Aorta (tissue), 5 donors: ENCODE measurements at places on chromosomes 11 and 22.

DNA sequence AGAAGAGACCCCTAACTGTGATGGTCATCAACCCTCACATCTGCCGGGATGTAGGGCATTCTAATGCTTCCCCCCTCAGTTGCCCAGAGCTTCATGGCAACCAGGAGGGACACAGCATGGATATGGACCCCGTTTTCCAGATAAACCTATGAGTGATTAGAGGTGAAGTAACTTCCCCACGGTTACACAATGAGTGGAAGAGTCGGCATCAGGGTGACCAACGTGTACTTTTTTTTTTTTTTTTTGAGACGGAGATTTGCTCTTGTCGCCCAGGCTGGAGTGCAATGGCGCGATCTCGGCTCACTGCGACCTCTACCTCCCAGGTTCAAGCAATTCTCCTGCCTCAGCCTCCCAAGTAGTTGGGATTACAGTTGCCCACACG lies 25.0 kb downstream of the TXN2 start:
- no peaks in the 10 kb centered on the region for H3K27me3 ChIP-seq
- no peaks in the 10 kb centered on the region for H3K4me1 ChIP-seq
- H3K27ac ChIP-seq = no peak overlapping the region
- no peak for DNase-seq
- no peak overlapping the region for H3K4me3 ChIP-seq

DNA sequence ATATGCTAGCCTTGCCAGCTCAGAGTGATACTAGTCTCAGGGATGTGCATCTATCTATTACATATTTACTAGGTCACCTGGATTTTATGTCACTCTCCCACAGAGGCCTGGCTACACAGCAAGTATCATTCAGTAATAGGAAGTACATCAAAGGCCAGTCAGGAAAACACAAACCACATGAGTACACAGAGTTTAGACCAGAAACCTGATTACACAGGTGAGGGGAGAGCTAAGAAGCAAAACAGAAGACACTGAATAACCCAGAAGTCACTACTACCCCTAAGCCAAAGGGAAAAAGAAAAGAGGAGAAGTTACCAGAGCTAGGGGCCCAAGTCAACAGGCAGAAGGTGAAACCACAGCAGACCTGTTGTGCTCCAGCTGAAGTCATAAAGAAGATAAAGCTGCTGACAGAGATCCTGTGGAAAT lies 13.3 kb downstream of the LPXN start:
- peaks cover 6% of the 10 kb centered on the region for H3K4me1 ChIP-seq
- peak overlapping the region; percentile 74 for H3K27ac ChIP-seq
- no peak overlapping the region for H3K4me3 ChIP-seq
- H3K36me3 ChIP-seq = no peaks in the 10 kb centered on the region

DNA sequence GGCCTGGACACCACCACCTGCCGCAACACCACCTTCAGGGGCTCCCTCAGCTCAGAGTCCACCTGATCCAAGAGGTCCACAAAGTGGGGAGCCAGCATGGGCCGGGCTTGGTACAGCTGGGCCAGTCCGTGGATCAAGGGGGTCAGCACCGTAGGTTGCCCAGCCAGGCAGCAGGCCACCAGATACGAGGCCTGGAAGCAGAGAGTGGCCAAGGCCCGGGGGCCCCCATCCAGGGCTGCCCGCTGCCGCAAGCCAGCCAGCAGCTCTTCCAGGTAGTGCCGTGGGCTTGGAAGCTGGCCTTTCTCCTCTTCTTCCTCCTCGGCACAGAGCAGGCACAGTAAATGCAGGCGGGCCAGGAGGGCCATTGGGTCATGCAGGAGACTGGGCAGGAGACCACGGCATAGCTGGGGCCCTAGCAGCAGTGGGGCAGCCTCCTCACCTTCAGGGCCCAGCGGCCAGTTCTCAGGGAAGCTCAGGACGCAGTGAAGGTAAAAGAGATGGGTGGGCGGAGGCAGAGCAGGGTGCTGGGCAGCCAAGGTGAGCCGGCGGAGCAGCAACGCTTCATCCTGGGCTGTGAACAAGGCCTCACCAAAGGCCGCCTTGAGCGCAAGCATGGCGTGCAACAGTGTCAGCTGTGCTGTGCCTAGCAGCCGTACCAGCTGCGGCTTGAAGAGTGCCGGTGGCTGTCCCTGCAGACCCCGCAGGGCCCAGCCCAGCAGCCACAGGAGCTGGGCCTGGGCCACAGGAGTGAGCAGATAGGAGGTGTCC lies 1.7 kb downstream of the AP5B1 start:
- no peaks in the 10 kb centered on the region for H3K4me1 ChIP-seq
- H3K4me3 ChIP-seq = no peak overlapping the region
- DNase-seq = no peak
- peaks cover 4% of the 10 kb centered on the region for H3K36me3 ChIP-seq

GRCh38 chr11:110124605-110125004 lies 31.4 kb downstream of the ZC3H12C start:
- no peaks in the 10 kb centered on the region for H3K4me1 ChIP-seq
- H3K27me3 ChIP-seq = no peaks in the 10 kb centered on the region
- DNase-seq = no peak
- no peak overlapping the region for H3K4me3 ChIP-seq
- H3K27ac ChIP-seq = no peak overlapping the region
- H3K36me3 ChIP-seq = no peaks in the 10 kb centered on the region

GRCh38 chr11:118370774-118371173 lies 11.4 kb downstream of the UBE4A start:
- H3K27ac ChIP-seq = no peak overlapping the region
- H3K27me3 ChIP-seq = no peaks in the 10 kb centered on the region
- no peaks in the 10 kb centered on the region for H3K4me1 ChIP-seq
- no peak for DNase-seq

DNA sequence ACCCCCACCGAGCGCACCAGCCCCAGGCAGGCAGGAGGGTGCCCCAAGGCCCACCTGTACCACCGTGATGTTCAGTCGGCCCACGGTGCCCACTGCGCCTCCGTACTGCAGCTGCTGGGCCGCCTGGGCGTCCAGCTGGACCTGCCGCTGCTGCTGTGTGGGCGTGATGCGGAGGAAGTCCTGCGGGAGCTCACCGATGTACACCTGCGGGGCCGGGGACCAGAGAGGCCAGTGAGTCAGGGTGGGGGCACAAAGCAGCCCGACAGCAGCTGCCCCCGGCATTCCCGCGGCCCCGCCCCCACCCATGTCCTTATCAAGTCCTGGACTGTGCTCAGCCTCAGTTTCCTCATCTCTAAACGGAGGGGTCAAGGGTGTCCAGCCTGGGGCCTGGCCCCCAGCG lies 13.8 kb downstream of the TOLLIP start:
- DNase-seq = no peak
- H3K4me3 ChIP-seq = no peak overlapping the region
- no peaks in the 10 kb centered on the region for H3K4me1 ChIP-seq
- H3K27me3 ChIP-seq = no peaks in the 10 kb centered on the region
- no peak overlapping the region for H3K27ac ChIP-seq

GRCh38 chr22:46245511-46245910 lies 4.6 kb downstream of the CDPF1 start:
- H3K4me1 ChIP-seq = no peaks in the 10 kb centered on the region
- no peak overlapping the region for H3K4me3 ChIP-seq
- no peaks in the 10 kb centered on the region for H3K27me3 ChIP-seq
- DNase-seq = peak; percentile 74
- no peak overlapping the region for H3K27ac ChIP-seq

GRCh38 chr11:122149202-122149601 lies 33.2 kb upstream of the BLID start:
- no peak overlapping the region for H3K27ac ChIP-seq
- no peak for DNase-seq
- no peaks in the 10 kb centered on the region for H3K36me3 ChIP-seq
- H3K4me1 ChIP-seq = peaks cover 3% of the 10 kb centered on the region

GRCh38 chr11:132623511-132623910 lies 908.8 kb downstream of the OPCML start:
- H3K4me3 ChIP-seq = no peak overlapping the region
- no peak overlapping the region for H3K27ac ChIP-seq
- no peak for DNase-seq
- H3K36me3 ChIP-seq = no peaks in the 10 kb centered on the region
- no peaks in the 10 kb centered on the region for H3K27me3 ChIP-seq

- H3K36me3 ChIP-seq = no peaks in the 10 kb centered on the region
- no peaks in the 10 kb centered on the region for H3K4me1 ChIP-seq
- no peak overlapping the region for H3K4me3 ChIP-seq
- no peaks in the 10 kb centered on the region for H3K27me3 ChIP-seq
Measured at GRCh38 chr22:39689421-39689820, 118.9 kb downstream of the CACNA1I start.

- DNase-seq = no peak
- no peak overlapping the region for H3K4me3 ChIP-seq
- no peak overlapping the region for H3K27ac ChIP-seq
- H3K4me1 ChIP-seq = no peaks in the 10 kb centered on the region
Measured at GRCh38 chr22:25630447-25630846, 66.0 kb downstream of the GRK3 start.
